ENCODE measurements at places on chromosomes 3 and 15. TPM values are rescaled to one million over a fixed set of nuclear protein-coding genes. Genes with fewer than 3 reads are reported as not detected.

Gene AKAP13
- polyA plus RNA-seq = 90.2 TPM

GRCh38 chr3:45943207-45943846, at the start of gene CXCR6:
TSS of gene CXCR6 (plus strand) at chr3:45943464. CDS start at chr3:45946482, 3,018 bp downstream.
- no peak for DNase-seq

DNA sequence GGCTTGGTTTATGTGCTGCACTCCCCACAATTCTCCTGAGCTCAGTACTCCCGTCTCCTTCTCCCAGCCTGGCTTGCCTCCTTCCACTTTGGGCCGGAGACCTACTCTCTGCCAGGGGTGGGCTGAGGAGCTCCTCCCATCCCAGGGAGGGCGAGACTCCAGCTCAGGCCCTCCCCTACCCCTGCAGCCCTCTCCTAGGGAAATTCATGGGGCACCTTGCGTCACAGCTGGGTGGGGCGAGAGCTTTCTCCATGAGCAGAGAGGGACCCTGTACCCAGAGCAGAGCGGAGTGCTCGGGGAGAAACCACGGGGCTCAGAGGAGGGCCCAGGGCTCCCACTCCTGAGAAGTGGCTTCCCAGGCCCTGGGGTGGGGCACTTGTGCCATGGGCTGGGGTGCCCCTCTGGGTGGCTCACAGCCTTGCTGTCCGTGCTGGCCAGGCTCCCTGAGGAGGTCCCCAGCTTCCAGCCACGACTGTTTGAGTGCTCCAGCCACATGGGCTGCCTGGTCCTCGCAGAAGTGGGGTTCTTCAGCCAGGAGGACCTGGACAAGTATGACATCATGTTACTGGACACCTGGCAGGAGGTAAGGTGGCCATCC, 13.3 kb downstream of the VILL start:
- DNase-seq = no peak

- DNase-seq = no peak
These were observed 28.4 kb downstream of the IGF1R start for GRCh38 chr15:98676586-98677270.

Gene LRRC31
- polyA plus RNA-seq = 0.32 TPM

Gene TM4SF18
- polyA plus RNA-seq = 37.3 TPM

Data from left renal pelvis (tissue), 4 donors.